GM04503 (cell line): ENCODE measurements at places on chromosomes 7 and 10.

- DNase-seq = no peak
Observed at GRCh38 chr7:21967598-21968003, 21.9 kb upstream of the CDCA7L start.

DNA sequence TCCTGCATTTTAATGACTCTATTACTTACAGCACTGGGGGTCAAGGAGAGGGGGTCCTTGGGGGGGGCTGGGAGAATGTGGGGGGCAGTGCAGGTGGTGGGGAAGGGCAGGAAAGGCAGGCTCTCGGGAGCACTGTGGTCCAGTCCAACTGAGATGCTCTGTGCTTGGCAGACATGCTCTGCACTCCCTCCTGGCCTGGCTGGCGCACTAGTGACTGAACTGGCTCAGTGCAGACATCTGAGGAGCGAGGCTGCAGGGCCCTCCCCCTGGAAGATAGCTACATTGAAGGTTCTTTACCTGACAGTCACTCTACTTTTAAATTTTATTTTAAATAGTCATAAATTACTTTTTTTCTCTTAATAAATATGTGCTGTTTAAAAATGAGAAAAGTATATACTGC, 105.7 kb downstream of the NEURL1 start:
- DNase-seq = no peak

- DNase-seq = no peak
Observed at GRCh38 chr10:16941067-16941466, 123.8 kb upstream of the RSU1 start.

- no peak for DNase-seq
Observed at GRCh38 chr10:116126954-116127695, 145.9 kb downstream of the GFRA1 start.

DNA sequence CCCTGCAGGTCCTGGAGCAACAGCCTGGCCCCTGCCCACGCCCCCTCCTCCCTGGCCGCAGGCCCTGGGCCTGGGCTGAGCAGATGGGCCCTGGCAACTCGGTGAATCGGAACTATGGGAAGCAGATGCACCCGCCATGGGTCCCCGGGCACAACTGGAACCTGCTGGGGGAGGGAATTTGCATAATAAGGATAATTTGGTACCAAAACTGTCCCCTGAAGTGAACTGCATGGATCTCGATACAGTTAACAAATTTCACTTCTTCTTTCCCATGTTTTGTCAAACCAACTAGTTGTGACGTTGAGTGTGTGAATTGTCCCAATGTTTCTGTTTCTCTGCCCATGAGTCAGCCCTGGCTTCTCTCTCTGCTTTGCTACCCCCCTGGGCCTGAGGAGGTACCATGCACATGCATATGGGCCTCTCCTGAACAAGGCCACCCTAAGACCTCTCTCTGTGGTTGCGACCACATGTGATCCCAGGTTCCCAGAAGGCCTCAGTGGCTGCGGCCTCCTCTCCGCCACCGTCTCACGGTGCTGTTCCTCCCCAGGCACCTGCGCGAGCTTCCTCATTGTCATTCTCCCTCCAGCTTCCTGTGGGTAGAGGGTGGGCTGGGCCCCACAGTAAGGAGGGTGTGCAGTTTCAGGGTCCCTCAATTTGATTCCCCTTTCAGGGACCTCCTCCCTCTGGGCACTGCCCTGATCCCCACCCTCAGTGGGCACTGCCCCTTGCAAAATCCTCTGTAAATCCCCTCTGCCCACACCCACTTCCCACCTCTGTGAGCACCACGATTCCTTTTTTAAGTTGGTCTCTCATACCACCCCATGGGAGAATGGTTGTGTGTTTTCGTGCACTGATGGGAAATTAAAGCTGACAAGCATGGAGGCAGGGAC, 40.0 kb downstream of the FIGNL1 start:
- DNase-seq = no peak

- DNase-seq = no peak
Observed at GRCh38 chr10:12387561-12388210, 38.3 kb downstream of the CAMK1D start.

GRCh38 chr10:30366829-30367228, 17.8 kb upstream of the MTPAP start:
- DNase-seq = no peak

GRCh38 chr10:22609251-22609650, 105.1 kb downstream of the PIP4K2A start:
- DNase-seq = no peak
